ENCODE measurements at places on chromosomes 2 and 18.

- DNase-seq, result no peak
Observed at GRCh38 chr18:3498698-3499471, 48.9 kb downstream of the TGIF1 start.

DNA sequence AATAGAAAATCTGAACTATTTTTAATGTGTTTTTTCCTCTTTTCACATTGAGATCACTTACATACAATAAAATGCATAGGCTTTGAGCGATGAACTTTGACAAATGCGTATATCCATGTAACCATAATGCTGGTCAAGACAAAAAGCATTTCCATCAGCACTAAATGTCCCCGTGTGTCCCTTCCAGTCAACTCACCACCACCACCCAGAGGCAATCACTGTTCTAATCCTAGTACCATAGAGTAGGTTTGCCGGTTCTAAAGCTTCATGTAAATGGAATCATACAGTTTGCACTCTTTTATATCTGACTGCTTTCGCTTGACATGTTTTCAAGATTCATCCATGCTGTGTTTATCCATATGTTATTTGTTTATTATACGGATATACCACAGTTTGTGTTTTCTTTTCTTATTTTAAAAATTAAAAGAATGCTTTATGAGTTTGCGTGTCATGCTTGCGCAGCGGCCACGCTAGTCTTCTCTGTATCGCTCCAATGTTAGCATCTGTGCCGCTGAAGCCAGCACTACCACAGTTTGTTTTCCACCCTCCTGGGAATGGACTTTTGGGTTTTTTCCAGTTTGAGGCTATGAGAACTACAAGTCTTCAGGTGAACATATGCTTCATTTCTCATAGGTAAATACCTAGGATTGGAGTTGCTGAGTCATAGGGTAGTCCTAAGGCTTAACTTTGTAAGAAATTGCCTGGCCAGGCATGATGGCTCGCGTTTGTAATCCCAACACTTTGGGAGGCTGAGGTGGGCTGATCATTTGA, 197.5 kb upstream of the CHAC2 start:
- DNase-seq, result no peak

DNA sequence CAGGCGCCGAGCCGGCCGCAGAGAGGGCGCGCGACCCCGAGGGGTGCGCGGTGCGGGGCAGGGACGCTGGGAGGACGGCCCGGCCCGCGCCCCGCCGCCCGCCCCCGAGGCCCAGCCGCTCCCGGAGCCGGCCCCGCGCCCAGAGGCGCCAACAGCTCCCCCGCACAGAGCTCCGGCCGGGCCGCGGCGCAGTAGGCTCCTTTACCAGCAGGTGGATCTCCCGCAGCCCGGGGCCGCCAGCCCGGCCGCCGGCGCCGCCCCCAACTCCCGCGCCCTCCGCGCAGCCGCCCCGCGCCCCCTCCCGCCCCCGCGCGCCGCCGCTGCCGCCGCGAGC, 258 bp downstream of the MGAT4A start:
- DNase-seq, result no peak

DNA sequence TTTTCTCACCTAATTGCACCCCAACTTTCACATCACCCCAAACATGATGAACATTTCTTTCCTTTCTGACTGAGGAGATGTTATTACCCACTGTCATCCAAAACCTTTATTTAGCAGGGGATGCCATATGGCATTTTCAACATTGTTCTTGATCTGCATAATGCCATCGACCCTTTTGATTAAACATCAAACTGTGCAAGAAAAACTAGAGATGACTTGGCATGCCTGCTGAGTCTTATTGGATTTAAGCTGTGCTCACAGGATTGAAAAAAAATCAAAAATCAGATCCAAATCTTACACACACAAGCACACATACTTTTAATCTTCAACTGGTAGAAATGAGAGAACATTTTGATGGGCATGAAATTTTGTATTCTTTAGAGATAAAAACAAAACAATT, 536.0 kb downstream of the TMX3 start:
- DNase-seq, result no peak

GRCh38 chr2:226691255-226691654, 108.4 kb downstream of the IRS1 start:
- no peak for DNase-seq

Measured in skin of body (tissue), 3 donors.